Lower lobe of right lung (tissue), 2 donors: ENCODE measurements at places on chromosomes 12 and 14. TPM values are rescaled to one million over a fixed set of nuclear protein-coding genes. Genes with fewer than 3 reads are reported as not detected.

DNA sequence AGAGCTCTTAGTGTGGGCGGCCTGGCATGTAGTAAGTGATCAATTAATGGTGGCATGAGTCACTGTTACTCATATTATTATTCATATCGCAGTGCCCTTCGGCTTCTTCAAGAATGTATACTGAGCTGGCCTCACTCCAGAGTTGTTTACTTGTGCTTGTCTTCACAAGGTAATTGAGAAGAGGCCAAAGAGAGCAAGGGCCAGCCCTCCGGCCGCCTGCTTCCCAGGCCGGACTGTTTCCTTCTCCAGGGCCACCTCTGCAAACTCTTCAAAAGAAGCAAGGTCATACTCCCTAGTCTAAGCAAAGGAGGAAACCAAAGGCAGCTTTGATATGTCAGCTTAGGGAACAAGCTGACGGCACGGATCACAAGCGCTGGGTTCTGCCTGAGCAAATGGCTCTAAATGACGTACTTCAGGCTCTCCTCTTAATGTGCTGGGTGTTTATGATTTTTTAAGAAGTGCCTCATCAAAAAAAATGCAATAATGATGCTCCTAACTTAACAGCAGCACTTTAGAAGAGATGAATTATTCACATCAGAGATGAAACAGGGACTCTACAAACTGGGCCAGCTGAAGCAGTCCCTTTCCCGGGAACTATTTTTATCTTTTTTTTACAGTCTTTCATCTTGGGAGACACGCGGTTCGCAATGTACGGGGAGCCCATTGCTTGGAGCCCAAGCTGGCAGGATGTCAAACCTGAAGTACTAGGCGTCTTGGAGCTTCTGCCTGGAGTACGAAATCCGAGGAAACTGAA lies 65.6 kb upstream of the DLK1 start:
- H3K4me1 ChIP-seq = peaks cover 13% of the 10 kb centered on the region
- H3K4me3 ChIP-seq = no peak overlapping the region
- no peaks in the 10 kb centered on the region for H3K36me3 ChIP-seq
- H3K27ac ChIP-seq = no peak overlapping the region
- peaks cover under 1% of the 10 kb centered on the region for H3K27me3 ChIP-seq
- no peak for DNase-seq

MAP1LC3B2 gene
- 1.9 TPM for total RNA-seq

- no peaks in the 10 kb centered on the region for H3K27me3 ChIP-seq
- H3K4me1 ChIP-seq = peaks cover 10% of the 10 kb centered on the region
- no peak overlapping the region for H3K27ac ChIP-seq
- no peak for DNase-seq
- H3K4me3 ChIP-seq = no peak overlapping the region
- peaks cover 46% of the 10 kb centered on the region for H3K36me3 ChIP-seq
These were observed 75.4 kb downstream of the WDR20 start for GRCh38 chr14:102215071-102215470.

GRCh38 chr14:21019366-21019765 lies 5.5 kb downstream of the NDRG2 start:
- peaks cover 28% of the 10 kb centered on the region for H3K4me1 ChIP-seq
- H3K4me3 ChIP-seq = no peak overlapping the region
- H3K27ac ChIP-seq = no peak overlapping the region
- no peak for DNase-seq
- no peaks in the 10 kb centered on the region for H3K27me3 ChIP-seq

DNA sequence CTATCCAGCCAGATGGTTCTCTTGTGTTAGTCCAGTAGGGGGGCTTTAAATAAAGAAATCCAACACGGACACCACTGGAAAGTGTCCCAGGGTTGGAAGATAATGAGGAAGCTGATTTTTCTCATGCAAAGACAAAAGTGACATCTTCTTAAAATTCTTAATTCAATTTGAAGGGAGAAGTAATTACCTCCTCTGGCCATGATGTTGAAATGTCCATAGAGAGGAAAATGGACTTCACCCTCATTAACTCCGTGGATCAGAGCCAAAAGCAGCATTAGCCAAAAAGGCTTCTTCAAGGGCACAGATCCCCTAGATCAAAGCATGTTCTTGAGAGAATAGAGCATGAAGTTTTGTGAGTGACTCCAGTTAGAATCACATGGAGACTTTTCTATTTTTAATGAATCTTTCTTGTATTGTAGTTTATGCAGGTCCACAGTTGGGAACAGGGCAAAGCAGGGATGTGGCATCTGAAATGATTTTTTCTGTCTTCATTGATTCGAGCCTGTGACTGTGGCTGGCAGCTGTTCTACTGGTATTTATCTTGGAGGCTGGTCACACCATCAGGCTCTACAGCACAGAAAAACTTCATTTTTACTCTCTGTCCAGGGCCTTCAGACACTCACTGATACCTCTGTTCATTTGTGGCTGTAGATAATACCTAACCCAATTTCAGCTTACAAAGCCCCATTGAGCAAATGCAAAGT lies 1002.5 kb downstream of the AACS start:
- no peaks in the 10 kb centered on the region for H3K4me1 ChIP-seq
- no peak for DNase-seq
- no peaks in the 10 kb centered on the region for H3K27me3 ChIP-seq

CLEC12A gene
- 88.3 TPM for total RNA-seq

DNA sequence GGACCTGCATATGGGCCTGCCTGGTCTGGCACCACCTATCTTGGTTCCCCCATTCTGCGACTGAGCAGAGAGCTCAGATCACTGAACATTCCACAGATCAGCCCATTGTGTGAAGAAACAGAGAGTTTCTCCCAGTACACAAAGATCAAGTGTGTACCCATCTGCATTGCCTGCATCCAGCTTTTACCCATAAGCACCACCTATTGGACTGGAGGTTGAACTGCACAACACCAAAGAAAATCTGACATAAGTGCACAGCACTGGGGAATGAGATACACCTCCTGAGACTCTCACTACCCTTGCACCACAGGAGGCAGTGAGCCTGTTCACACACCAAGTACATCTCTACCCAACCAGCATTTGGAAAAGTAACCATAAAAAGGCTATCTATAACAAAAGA lies 362.6 kb upstream of the CLEC14A start:
- no peaks in the 10 kb centered on the region for H3K36me3 ChIP-seq
- no peaks in the 10 kb centered on the region for H3K27me3 ChIP-seq
- no peak overlapping the region for H3K27ac ChIP-seq
- H3K4me3 ChIP-seq = no peak overlapping the region

- DNase-seq = no peak
- no peak overlapping the region for H3K27ac ChIP-seq
- no peak overlapping the region for H3K4me3 ChIP-seq
- no peaks in the 10 kb centered on the region for H3K4me1 ChIP-seq
These were observed 9.3 kb upstream of the FUT8 start for GRCh38 chr14:65403231-65403630.

DNA sequence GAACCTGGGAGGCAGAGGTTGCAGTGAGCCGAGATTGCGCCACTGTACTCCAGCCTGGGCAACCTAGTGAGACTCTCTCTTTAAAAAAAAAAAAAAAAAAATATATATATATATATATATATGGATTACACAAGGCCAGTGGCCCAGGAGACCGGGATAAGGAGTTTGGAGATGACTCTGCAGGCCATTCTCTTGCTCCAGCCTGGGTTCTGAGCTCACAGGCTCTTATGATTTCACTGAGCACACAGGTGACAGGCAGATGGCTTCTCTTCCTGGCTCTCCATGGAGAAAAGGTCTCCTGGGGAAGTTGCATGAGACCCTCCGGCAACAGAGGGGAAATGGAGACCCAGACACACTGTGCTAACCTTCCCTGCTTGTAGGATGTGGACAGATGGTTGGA lies 98.7 kb upstream of the VASH1 start:
- peaks cover 3% of the 10 kb centered on the region for H3K27me3 ChIP-seq
- H3K4me3 ChIP-seq = no peak overlapping the region
- no peak overlapping the region for H3K27ac ChIP-seq
- H3K36me3 ChIP-seq = no peaks in the 10 kb centered on the region

DNA sequence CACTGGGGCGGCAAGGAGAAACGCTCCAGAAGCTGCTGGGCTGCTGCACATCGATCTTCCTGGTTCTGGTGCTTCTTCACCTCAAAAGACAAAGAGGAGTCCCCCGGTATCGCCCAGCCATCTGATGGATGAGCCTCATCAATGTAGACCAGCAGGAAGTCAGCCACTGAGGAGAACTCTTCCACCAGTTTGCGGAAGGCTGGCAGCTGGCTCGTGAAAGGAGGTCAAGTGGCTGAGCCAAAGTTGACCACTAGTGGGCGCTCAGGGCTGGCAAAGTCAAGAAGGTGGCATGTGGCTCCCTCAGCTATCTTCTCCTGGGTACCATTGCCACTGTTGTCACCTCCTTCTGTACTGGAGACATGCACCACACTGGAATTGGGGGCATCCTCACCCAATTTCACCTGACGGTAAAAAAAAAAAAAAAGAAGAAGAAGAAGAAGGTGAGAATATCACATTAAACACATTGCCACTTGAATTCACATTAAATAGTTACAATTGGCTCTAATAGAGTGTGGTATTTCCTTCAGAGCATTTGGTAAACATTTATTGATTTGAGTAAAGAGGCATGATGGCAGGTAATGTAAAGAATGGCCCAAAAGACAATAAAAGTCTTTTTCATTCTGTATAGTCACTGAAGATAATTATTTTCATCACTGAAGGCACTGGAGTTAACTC lies 8.3 kb downstream of the DIO2 start:
- no peaks in the 10 kb centered on the region for H3K27me3 ChIP-seq
- H3K4me3 ChIP-seq = no peak overlapping the region
- no peaks in the 10 kb centered on the region for H3K4me1 ChIP-seq
- no peaks in the 10 kb centered on the region for H3K36me3 ChIP-seq

DNA sequence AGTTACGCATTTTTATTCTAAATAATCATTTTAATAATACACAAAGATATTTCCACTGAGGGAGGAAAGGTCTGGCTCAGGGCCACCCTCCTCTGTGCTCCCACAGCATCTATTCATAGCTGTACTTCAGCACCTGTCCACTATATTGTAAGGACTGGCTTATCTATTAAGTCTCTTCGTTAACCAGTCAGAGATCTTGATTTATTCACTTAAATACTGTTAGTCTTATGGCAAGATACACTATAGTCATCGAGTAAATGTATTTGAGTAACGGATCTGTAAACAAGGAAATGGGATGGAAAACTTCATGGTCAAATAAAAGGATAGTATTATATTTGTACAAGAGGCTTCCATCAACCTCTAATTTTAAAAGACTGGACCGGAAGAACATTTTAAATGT lies 54.6 kb downstream of the SPTLC2 start:
- no peak overlapping the region for H3K27ac ChIP-seq
- peaks cover 7% of the 10 kb centered on the region for H3K4me1 ChIP-seq
- no peak overlapping the region for H3K4me3 ChIP-seq
- no peak for DNase-seq
- H3K36me3 ChIP-seq = peaks cover 55% of the 10 kb centered on the region

DNA sequence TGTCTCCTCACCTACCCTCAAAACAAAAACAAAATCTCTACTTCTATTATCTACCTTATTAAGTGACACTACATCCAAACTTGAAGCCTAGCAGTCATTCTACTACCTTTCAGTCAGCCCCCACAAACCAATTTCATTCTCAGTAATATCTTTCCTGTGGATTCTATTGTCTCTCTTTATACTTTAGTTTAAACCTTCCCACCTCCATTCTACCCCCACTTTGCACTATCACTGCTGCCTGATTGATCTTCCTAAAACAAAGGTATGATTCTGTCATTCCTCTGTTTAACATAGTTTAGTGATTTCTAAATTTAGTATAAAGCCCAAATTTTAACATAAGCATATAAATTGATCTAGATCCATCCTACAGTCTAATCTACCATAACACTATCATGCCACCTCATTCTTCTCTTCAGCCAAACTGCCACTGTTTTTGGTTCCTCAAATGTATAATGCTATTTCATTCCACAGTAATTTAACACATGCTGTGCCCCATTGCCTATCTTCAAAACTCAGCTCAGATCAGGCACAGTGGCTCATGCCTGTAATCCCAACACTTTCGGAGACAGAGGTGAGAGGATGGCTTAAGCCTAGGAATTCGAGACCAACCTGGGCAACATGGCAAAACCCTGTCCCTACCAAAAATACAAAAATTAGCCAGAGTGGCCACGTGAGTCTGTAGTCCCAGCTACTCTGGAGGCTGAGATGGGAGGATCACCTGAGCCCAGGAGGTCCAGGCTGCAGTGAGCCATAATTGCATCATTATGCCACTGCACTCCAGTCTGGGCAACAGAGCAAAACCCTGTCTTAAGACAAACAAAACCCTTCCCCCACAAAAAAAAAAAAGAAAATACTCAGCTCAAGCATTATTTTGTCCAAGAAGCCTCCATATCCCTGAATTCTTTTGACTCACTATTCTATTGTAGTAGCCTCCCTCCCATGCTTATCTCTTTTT lies 3.1 kb upstream of the STRN3 start:
- H3K27me3 ChIP-seq = no peaks in the 10 kb centered on the region
- no peak overlapping the region for H3K27ac ChIP-seq
- no peak overlapping the region for H3K4me3 ChIP-seq
- DNase-seq = no peak
- peaks cover 17% of the 10 kb centered on the region for H3K4me1 ChIP-seq

CATSPERB gene
- 2.8 TPM for total RNA-seq

- no peaks in the 10 kb centered on the region for H3K4me1 ChIP-seq
- no peak for DNase-seq
- no peak overlapping the region for H3K4me3 ChIP-seq
These were observed 4.6 kb upstream of the SYCP3 start for GRCh38 chr12:101743724-101744472.

DNA sequence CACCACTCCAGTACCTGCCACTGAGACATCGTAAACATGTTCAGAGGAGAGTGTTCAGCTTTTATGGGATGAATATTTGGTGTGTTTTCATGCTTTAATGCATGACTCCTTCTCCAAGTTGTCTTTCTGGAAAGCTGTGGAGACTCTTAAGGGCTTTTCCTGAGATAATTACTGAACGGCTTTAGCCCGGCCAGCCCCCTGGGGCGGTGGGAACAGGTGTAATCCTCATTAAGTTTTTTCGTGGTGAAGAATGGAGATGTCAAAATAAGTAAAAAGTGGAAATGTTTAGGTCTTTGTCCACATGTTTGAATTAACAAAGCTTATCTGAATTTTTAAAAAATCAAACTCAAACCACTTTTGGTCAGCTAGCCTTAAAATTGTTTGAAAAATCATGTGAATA lies 1.5 kb downstream of the SYNE2 start:
- no peak for DNase-seq
- H3K4me3 ChIP-seq = peak overlapping the region; percentile 76
- no peaks in the 10 kb centered on the region for H3K27me3 ChIP-seq

GRCh38 chr14:54867011-54867410 lies 35.6 kb downstream of the GCH1 start:
- no peak for DNase-seq
- H3K4me3 ChIP-seq = no peak overlapping the region
- no peaks in the 10 kb centered on the region for H3K27me3 ChIP-seq
- H3K4me1 ChIP-seq = peaks cover 20% of the 10 kb centered on the region
- no peaks in the 10 kb centered on the region for H3K36me3 ChIP-seq
- no peak overlapping the region for H3K27ac ChIP-seq

- no peak for DNase-seq
- H3K36me3 ChIP-seq = no peaks in the 10 kb centered on the region
- H3K4me3 ChIP-seq = no peak overlapping the region
- H3K4me1 ChIP-seq = no peaks in the 10 kb centered on the region
These were observed 186.0 kb upstream of the HMGA2 start for GRCh38 chr12:65638324-65638723.
